ENCODE measurements at places on chromosomes 3 and 15. TPM values are rescaled to one million over a fixed set of nuclear protein-coding genes. Genes with fewer than 3 reads are reported as not detected.

ACAN gene
- total RNA-seq = under 0.01 TPM

RUVBL1 gene
- total RNA-seq = 91.7 TPM

ATP10A gene
- total RNA-seq = 1.8 TPM

EFCC1 gene
- total RNA-seq = not detected

TMEM158 gene
- 40.4 TPM for total RNA-seq

LRRC28 gene
- 23.9 TPM for total RNA-seq

RHCG gene
- total RNA-seq = not detected

FAM107A gene
- total RNA-seq = 1.3 TPM

UACA gene
- 24.2 TPM for total RNA-seq

CLRN1 gene
- total RNA-seq = not detected

TRMT10C gene
- 25.2 TPM for total RNA-seq

ARHGEF26 gene
- total RNA-seq = 3.4 TPM

ITIH3 gene
- total RNA-seq = not detected

SCN5A gene
- 0.34 TPM for total RNA-seq

RNF111 gene
- total RNA-seq = 4.5 TPM

GOLGA6B gene
- total RNA-seq = not detected

ATXN7 gene
- 5.4 TPM for total RNA-seq

ETV5 gene
- 18.2 TPM for total RNA-seq

RTP3 gene
- total RNA-seq = not detected

ECE2 gene
- total RNA-seq = not detected

CHRM5 gene
- total RNA-seq = not detected

SPINT1 gene
- 2.5 TPM for total RNA-seq

DGKG gene
- total RNA-seq = 0.50 TPM

RPP25 gene
- total RNA-seq = 5.6 TPM

LMOD3 gene
- total RNA-seq = not detected

CSPG4 gene
- 72.4 TPM for total RNA-seq

GRK7 gene
- not detected for total RNA-seq

All from bronchus fibroblast of lung (primary cell).